ENCODE measurements at places on chromosomes 13 and 19. TPM values are rescaled to one million over a fixed set of nuclear protein-coding genes. Genes with fewer than 3 reads are reported as not detected.

The URAD gene
- not detected for total RNA-seq

The ZNF841 gene
- 30.7 TPM for total RNA-seq

The SOX1 gene
- 0.51 TPM for total RNA-seq

The PLIN5 gene
- 5.7 TPM for total RNA-seq

The FCER2 gene
- not detected for total RNA-seq

The HS6ST3 gene
- total RNA-seq, result 2.0 TPM

The S1PR4 gene
- total RNA-seq, result not detected

The ELSPBP1 gene
- not detected for total RNA-seq

The ZNF71 gene
- total RNA-seq, result 16.9 TPM

The RABAC1 gene
- total RNA-seq, result 86.6 TPM

The KLK14 gene
- total RNA-seq, result 0.89 TPM

The ZNF541 gene
- total RNA-seq, result not detected

The OR7D2 gene
- total RNA-seq, result 1.8 TPM

The CATSPERD gene
- total RNA-seq, result not detected

The RFPL4AL1 gene
- not detected for total RNA-seq

The SULT2A1 gene
- not detected for total RNA-seq

The SPACA4 gene
- not detected for total RNA-seq

The KDM4B gene
- 59.6 TPM for total RNA-seq

The NCCRP1 gene
- 0.93 TPM for total RNA-seq

The ADGRE2 gene
- not detected for total RNA-seq

The SLC8A2 gene
- 1.4 TPM for total RNA-seq

The S1PR5 gene
- not detected for total RNA-seq

The ZNF229 gene
- total RNA-seq, result 18.3 TPM

The LIM2 gene
- total RNA-seq, result not detected

The ZNF846 gene
- 34.0 TPM for total RNA-seq

The EFNA2 gene
- total RNA-seq, result 23.8 TPM

The LILRA1 gene
- total RNA-seq, result not detected

The CALM3 gene
- total RNA-seq, result 399 TPM

The ZNF44 gene
- total RNA-seq, result 16.7 TPM

The PSG2 gene
- not detected for total RNA-seq

The ZNF610 gene
- 24.8 TPM for total RNA-seq

Data from progenitor cell of endocrine pancreas (in vitro differentiated cells).